ENCODE measurements at places on chromosomes 13 and 19.

- DNase-seq = no peak
Measured at GRCh38 chr13:64369121-64369520, 2861.0 kb downstream of the PCDH9 start.

DNA sequence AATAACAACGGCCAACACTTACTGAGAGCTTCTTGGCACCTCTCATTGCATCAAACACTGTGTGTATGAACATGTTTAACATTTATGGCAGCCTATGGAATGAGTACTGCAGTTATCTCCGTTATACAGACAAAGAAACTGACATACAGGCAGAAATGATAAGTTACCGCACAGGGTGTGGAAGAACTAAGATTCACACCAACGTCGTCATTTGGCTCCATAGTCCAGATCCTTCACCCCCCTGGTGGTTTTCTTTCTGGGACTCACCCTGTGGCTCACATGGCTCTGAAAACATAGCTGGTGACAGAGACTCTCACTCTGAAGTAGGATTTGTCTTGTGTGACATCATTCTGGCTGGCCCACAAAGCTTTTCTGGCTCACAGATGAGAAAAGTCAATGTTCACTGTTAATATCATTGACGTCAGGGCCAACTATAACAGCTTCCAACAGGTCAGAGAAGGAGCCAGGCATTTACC is 230.1 kb downstream of the DLEU7 start:
- no peak for DNase-seq

DNA sequence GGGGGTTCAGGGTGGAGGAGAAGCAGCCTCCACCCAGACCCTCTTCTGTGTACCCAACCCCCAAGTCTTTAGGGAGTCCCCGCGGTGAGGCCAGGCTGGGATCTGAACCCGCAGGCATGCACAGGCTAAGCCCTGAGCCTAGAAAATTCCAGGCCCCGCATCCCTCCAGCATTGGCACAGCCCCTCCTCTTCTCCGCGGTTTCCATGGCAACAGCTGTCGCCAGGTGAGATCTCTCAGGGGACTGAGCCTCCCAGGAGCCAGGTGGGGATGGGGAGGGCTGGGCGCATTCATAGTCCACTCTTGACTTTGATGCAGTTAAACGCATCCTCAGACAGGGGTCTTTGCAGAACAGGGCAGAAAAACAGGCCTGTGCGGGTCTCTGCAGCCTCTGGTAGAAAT is 48.3 kb upstream of the USP29 start:
- no peak for DNase-seq

DNA sequence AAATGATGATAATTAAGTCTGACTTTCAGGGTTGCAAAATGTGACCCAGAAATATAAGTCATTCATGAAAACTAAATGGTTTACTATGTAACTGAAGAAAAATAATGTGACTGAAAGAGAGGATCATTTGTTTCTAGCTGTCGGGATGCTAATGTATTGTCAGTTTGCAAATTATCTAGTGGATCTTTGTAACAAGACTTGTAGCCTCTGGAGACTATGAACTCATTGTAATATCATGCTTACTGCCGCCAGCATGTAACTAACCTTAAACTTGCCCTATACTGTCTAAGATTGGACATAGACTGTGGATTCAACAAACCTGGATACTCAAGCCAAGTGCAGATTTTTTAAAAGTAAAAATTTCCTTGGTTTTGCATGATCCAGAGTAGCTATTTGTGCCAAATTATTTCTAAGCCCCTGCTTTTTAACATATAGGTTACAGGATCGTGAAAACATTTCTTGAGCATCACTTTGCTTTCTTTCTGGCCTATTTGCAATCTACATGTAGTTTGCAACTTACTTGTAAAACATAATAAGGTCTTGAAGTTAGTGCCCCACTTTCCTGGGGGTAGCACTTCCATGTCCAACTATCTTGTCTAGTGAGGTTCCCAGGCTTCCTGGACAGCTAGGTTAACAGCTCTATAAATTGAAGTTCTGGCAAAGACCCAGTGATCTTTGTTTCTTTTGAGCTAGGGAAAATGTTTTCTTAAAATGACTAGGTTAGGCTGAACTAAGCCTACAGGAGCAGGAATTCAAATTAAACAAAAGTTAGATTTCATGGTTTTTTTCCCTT is 3.3 kb upstream of the POSTN start:
- no peak for DNase-seq

DNA sequence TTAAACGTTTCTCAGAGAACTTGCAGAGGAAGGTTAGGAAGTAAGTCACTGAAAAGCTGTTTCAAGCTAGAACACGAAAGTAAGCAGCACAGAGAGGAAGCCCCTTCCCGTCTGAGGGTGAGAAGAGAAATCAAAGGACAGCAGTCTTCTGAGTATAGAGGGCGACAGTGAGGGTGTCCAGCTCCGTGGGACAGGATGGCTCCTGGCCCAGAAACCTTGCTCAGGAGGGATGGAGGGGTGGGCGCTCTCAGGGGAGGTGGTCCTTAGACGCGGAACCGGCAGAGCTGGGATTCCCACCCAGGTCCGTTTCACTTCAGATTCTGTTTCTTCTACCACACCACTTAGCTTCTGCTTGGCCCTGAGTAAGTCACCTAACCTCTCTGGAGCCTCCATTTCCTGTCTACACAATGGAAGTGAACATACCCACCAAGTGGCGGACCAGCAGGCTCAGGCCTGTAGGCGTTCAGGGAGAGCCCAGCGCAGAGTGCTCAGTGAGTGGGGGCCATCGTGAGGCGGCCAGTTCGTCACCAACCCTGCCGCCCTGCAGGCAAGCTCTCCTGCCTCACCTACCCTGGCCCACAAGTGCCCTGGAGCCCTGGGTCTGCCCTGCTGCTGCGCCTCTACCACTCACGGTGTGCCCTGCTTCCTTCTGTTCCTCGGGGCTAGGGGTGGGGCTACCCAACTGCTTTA is 5.5 kb upstream of the RSPH6A start:
- DNase-seq = no peak

DNA sequence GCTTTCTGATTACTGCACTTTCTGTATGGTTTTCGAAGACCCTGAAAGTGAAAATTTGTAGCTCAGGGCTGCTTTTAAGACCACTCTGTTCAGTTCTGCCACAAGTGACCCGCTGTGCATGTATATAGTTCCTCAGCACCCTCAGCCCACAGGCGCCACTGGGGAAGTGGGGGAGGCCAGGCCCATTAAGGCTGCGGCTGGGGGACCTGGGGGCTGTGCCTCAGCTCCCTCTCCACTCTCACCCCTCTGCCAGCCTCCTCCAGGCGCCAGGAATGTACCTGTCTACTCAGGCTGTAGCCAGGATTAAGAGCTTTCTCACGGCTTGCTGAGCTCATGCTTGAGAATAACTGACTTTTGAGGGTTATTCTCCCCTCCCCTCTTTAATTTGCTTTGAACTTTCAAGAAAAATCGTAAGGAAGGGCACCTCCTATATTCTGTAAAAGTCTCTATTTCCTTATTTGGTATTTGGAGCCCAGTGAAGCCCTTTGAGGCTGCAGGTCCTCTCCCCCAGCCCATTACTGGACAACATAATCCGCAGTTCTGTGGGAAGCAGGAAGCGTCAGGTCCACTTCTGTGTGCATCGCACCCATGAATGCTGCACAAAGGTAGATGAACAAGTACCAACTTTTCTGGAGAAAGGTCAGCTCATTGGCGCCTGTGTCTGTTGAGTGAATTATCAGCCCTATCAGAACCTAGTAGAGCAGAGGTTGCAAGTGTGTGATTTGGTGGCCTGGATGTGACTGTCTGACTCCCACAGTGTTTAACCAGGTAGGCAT is 29.6 kb downstream of the GJA3 start:
- DNase-seq = no peak

DNA sequence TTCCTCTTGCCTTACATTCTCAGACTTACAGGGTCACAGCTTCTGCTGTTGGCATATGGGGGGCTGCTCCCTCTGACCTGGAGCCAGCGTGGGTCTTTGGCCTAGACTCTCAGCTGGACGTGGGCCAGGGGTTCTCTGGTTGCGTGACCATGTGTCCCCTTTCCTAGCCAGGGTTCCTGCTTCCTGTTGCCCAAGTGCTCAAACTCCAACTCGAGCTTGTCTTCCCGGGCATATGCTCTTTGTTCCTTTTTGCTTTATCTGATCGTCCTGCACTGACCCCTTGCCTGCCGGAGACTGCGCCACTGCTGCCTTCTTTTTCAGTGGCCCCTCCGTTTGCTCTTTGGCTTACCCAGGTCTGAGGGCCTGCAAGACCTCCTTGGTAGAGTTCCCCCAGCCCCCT is 25.3 kb upstream of the GPR183 start:
- no peak for DNase-seq

Measured in NCI-H2171 treated with DMSO at 0.1 percent for 48 hours (cell line).